CD4-positive, alpha-beta T cell treated with Interleukin-2 at 100 ng/mL for 4 hours (primary cell): ENCODE measurements at places on chromosomes 5 and 9.

GRCh38 chr5:174575043-174575442 is 149.3 kb upstream of the MSX2 start:
- no peak for DNase-seq

DNA sequence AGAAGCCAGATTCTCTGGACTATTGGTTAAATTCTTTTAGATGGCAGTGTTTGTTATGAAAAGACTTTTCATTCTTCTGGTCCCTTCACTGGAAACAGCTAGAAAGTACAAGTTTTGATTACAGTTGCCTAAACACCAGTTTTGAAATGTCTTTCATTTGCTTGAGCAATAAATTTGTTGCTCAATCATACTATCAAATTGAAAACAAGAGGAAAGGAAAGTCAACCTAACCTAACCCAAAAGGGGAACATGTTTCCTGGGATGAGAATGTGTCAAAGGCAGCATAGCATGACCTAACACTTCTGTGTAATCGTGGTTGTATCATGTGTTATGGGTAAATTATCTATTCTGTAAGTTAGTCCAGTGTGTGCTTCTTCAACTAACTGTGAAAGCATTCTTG is 213.2 kb downstream of the TMC1 start:
- no peak for DNase-seq

DNA sequence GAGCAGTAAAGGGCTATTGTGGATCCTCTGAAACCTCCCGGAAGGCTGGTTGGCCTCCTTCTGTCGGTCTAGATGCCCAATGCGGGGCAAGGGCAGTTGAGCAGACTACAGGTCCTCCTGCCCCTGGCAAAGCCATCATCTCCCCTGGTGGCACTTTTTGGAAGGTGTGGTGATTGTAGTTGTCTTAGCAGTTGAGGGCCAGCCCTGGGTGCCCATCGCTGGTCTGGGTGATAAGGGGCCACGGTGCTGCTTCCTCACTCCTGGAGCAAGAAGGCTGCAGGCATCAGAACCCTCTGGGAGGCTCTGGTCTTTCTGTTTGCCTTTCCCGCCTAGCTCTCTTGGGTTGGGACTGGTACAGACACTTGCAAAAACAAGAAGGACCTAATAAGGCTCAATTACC is 63.8 kb downstream of the CYSTM1 start:
- no peak for DNase-seq

DNA sequence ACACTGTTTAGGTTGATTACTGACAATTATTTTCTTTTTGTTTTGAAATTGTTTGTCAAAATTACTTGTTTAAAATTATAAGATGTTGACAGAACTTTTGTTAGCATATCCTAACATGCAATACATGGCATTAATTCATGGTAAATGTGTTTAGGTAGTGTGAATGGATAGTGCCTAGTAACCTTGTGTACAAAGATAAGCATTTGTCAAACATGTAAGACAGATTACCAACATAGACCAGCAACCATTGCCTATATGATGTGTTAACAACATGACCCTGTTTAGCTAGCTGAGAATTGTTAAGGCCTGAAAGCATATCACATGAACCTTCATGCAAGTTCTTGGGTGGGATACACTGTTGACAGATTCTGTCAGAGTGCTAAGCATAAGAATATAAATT is 13.4 kb downstream of the MAN2A1 start:
- DNase-seq: no peak

- no peak for DNase-seq
Observed at GRCh38 chr9:91180240-91180929, 181.3 kb downstream of the AUH start.

GRCh38 chr9:27634879-27635278 is 61.6 kb upstream of the C9orf72 start:
- no peak for DNase-seq

DNA sequence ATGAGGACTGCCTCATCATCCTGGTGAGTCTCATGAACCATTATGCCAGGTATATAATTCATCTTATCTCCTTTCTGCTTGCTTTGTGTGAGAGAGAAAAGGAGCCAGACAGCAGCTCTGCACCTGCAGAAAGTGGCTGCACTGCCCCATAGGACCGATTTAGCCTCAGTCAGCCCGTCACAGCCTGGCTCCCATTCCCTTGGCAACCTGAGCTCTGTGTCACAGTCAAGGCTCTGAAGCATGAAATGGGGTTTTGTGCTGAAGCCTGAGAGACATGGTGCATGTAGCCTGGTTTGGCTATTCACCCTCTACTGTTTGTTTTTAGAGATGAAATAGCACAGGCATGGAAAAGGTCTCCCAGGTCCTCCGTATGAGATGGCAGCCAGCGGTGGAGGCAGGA is 198.3 kb downstream of the KCTD16 start:
- DNase-seq: no peak

GRCh38 chr9:121213136-121213806 is 11.6 kb upstream of the RAB14 start:
- peak; percentile 62 for DNase-seq

DNA sequence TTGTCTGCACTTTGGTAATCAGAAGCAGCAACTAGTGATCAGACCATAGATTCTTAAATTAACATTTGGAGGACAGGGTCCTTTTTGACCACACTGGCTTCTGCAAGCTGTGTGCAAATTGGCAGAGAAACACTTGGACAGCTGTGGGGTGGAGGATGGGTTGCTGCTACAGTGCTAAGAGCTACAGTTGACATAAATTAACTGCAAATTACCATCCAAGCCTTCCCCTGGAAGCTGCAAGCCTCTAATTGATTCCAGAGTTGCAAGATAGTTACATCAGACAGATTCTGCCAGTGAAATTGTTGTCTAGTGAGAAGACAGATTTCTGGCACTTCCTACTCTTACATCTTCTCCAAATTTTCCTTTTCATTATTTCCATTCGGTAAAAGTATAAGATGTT is 517.7 kb downstream of the DIRAS2 start:
- no peak for DNase-seq
